Nephron progenitor cell (in vitro differentiated cells): ENCODE measurements at places on chromosomes 6 and 20.

DNA sequence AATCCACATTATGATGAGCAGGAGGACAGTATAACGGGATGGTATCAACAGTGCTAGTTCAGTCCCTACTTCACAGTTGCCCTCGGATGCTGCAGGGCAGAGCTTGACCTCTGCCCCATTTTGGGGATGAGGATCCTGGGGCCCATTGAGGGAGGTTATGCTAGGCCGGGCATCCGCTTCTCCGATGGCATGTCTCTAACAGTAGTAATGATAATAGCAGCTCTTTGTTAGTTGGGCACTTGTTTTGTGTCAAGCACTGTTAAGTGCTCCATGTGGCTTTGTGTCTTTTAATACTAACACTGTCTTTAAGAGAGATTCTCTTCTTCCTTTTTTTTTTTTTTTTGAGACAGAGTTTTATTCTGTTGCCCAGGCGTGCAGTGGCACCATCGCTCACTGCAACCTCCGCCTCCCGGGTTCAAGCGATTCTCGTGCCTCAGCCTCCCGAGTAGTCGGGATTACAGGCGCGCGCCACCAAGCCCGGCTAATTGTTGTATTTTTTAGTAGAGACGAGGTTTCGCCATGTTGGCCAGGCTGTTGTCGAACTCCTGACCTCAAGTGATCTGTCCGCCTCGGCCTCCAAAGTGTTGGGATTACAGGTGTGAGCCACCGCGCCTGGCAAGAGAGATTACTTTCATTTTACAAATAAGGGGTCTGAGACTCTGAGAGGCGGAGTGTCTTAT lies 1.1 kb downstream of the MAPRE1 start:
- no peak for DNase-seq

DNA sequence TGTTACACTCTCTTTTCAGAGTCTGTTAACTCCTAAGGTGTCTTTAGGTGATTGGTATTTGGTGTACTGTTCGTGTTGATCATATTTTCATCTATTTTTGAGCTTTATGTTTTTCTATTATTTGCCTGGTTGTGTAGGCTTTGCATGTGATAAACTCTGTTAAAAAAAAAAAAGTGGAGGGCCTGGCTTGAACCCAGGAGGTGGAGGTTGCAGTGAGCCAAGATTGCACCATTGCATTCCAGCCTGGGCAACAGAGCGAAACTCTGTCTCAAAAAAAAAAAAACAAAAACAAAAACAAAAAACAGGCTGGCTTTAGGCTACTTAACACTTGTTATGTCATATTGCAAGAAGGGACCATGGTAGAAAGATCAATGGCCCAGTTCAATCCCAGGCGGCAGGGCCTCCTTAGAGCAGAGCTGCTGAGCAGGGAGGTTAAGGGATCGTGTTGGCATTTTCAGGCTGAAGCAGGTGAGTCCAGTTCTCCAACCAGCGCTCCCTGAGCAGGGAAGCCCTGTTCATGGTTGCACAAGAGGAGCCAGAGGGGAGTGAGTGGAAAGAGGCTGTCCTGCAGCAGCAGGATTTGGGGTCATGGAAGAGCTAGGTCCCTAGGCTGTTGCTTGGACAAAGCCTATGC lies 8.5 kb downstream of the PYGB start:
- DNase-seq: no peak

DNA sequence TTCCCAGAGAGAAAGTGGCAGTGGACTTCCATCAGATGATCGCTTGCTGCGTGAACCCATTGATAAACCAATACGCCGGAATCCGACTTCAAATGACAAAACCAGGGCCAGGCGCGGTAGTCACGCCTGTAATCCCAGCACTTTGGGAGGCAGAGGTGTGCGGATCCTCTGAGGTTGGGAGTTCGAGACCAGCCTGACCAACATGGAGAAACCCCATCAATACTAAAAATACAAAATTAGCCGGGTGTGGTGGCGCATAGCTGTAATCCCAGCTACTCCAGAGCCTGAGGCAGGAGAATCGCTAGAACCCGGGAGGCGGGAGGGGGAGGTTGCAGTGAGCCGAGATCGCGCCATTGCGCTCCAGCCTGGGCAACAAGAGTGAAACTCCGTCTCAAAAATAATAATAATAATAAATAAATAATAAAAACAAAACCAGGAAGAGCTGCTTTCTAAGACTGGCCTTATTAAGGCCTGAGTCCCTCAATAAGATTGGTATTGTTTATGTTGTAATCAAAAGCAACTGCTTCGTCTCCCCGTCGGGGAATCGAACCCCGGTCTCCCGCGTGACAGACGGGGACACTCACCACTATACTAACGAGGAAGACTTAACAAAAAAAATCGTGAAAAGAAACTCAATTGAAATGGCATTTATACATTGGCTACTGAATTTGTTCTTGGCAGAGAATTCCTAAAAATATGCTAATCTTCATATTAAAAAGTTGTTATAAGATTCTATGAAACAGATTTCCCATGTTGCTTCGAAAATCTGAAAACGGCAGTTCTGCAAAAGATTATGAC lies 110.2 kb upstream of the ZNF184 start:
- peak; percentile 75 for DNase-seq

GRCh38 chr6:37700620-37700973 lies 2.9 kb upstream of the MDGA1 start:
- no peak for DNase-seq
